ENCODE measurements at places on chromosomes 16 and 17.

DNA sequence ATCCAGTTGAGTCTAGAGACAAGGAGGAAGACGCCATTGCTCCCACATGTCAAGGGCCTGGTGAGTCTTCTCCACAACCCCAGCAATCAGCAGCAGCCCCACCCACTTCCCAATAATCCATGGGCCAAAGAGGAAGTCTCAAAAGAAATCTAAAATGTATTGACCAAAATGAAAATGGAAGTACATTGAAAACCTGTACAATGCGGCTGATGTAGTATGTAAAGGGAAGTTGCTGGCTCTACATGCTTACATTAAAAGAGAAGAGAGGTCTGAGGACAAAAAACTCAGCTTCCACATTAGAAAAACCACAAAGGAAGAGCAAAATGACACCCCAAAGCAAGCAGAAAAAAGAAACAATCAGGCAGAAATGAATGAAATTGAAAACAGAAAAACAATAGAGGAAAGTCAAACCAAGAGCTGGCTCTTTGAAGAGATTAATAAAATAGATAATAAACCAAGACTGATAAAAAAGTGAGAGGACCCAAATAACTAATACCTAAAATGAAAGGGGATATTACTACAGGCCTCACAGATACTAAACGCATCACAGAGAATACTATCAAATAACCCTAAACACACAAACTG is 100.6 kb upstream of the METRNL start:
- DNase-seq, result no peak

DNA sequence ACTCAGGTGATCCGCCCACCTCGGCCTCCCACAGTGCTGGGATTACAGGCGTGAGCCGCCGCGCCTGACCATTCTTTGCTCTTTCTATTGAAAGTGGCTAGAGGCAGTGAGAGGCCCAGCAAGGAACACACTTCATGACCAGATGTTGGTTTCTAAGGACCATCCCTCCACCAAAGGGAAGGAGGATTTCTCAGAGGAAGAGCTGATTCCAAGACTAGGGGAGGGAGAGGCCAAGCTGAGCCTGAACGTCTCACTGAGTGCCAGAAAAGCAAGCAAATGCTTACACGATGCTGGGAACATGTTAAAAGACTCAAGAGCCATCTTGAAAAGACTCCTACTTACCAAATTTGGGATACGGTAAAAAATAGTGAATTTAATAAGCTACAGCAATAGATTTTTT is 79.2 kb downstream of the MRM3 start:
- DNase-seq, result peak; percentile 25

GRCh38 chr16:86718118-86718517 is 139.8 kb downstream of the FOXL1 start:
- peak; percentile 25 for DNase-seq

GRCh38 chr17:69192754-69193153 is 35.9 kb downstream of the ABCA10 start:
- no peak for DNase-seq

- DNase-seq, result peak; percentile 37
Measured at GRCh38 chr17:29640413-29640812, 17.7 kb upstream of the CORO6 start.

GRCh38 chr16:53892155-53892554 is 188.2 kb downstream of the FTO start:
- DNase-seq, result peak; percentile 67

GRCh38 chr17:43169561-43170139 is 1.4 kb upstream of the NBR1 start:
- peak; percentile 62 for DNase-seq

GRCh38 chr16:68781784-68782183 is 44.7 kb downstream of the CDH1 start:
- DNase-seq, result no peak

DNA sequence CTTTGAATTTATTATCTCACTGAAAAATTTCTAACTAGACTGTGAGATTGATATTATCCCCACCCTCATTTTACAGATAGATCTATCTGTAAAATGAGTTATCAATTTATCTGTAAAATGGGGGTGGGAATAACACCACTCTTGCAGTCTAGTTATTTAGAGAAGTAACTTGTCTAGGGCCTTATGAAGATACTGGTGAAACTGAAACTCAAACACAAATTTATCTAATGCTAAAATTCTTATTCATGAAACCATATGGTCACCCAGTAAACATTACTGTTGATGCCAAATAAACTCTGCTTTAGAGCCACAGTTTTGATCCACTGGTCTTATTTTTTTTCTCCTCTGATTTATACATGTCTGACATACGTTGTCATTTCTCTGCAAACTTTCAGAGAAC is 52.1 kb upstream of the SMIM36 start:
- DNase-seq, result no peak

GRCh38 chr17:54881255-54881972 is 19.2 kb upstream of the TOM1L1 start:
- no peak for DNase-seq

- peak; percentile 83 for DNase-seq
Measured at GRCh38 chr16:89357055-89357816, 133.1 kb downstream of the ANKRD11 start.

DNA sequence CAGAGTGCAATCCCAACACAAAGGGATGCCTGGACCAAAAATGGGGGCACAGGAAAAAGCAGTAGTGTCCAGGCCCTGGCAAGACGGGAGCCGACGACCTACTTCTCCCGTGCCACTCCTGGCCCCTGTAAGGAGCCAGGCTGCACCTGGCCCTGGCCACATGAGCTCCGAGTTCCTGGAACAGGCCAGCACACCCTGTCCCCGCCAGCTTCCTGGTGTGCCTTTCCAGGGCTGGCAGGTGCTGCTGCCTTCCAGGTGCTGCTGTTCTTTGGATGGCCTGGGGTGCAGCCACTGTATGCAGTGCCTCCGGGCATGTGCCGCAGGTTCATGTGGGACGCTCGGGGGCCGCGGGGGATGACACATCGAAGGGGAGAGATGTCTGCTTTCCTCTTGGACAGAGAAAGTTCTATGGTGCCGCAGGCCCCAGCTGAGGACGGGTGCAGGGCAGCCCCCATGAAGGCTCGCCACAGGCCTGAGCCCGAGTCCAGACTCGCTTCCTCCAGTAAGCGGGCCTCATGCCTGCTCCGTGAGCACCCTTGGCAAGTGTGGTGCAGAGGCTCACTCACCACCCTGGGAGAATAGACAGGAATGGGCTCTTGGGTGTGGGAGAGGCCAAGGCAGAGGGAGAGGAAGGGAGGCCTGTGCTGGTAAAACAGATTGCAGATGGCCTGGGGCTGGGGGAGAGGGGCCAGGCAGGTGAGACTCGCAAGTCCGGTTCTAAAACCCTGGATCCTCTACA is 54.7 kb upstream of the FASN start:
- no peak for DNase-seq

DNA sequence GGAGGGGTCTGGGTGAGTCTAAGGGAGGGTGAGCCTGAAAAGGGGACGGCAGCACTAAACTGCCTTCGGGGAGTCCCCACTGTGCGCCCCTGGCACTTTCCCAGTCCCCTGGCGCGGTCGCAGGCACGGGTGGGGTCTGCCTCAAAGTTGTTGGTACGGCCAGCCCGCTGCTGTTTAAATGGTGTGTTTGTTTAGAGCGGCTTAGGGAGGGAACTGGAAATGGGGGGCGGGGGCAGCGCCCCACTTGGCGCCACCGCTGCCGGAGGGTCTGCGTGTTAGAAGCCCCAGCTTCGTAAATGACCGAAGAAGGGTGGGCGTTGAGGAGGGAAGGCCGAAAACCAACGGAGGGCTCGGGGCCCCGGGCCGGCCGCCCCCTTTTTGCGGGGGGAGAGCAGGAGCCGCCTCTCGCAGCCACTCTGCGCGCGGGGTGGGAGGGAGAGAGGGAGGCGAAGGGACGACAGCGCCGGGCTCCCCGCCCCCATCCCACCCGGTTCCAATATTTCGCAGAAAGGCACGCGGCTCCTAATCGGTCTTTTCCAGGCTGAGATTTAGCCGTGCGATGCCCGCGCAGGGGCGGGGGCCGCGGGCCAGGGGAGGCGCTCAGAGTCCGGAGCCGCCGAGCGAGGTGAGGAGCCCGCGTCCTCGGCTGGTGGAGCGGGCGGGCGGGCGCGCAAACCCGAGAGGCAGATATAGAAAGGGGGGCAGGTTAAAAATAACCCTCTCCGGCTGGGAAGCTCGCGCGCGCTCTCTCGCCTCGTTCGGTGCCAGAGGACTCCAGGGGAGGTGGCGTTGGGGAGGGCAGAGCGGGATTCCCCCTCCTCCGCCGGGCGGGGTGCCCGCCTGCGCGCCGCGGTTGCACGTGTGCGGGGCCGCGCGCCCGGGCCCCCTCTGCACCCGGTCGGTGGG is 54.9 kb downstream of the SREBF1 start:
- peak; percentile 77 for DNase-seq

Data from mesendoderm (in vitro differentiated cells).